ENCODE measurements at places on chromosomes 1 and 21.
A peak's percentile ranks its signal among the peaks of the same experiment; 100 is the strongest.

DNA sequence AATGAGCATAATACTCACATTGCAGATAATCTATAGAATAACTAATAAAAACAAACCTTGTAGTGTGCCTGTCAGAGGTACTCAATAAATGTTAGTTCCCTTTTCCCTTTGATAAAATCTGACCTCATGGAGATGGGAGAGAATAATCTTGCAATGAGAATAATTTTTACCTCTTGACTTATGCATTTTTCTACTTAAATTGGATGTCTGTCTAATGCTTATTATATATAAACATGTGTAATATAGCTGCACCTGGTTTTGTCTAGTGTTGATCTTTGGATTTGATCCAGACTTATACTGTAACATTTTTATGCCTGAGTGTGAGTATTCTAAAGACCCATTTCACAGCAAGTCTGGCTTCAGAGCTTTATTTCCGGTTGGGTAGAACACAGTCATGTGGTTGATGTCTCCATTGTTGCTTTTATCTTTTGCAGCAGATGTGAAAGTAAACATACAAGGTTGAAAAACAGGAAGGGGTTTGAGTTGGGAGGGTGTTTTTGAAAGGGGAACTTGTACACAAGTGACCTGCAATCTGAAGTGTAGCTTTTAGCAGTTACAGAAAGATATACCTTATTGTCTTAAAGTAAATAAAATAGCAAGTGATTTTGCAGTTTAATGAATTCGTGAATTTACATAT lies 12.4 kb downstream of the EPB41 start:
- no peak for DNase-seq

- DNase-seq: no peak
These were observed 21.4 kb downstream of the SPSB1 start for GRCh38 chr1:9314111-9314510.

- DNase-seq: no peak
These were observed 26.4 kb upstream of the RGS16 start for GRCh38 chr1:182630586-182630985.

DNA sequence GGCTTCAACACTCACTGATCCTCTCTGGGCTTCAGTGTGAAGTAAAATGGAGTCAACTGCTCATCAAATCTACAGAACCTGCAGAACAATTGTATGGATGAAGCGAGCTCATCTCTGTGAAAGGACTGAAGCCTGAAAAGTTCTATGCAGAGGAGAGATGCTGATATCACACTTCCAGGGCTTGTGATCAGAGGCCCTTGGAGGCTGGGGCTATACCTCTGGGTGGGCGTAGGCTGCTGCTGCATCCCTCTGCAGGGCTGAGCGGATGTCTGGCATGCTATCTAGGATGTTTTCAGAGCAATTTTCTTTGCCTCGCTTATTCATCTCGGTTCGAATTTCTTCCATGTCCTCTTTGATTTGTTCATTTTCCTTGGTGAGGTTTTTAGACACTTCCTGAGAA lies 17.6 kb downstream of the OLFML2B start:
- no peak for DNase-seq

GRCh38 chr1:187041104-187041503 lies 212.4 kb downstream of the PLA2G4A start:
- DNase-seq: no peak

- DNase-seq: no peak
These were observed 27.8 kb upstream of the CYP4A11 start for GRCh38 chr1:46969014-46969619.

DNA sequence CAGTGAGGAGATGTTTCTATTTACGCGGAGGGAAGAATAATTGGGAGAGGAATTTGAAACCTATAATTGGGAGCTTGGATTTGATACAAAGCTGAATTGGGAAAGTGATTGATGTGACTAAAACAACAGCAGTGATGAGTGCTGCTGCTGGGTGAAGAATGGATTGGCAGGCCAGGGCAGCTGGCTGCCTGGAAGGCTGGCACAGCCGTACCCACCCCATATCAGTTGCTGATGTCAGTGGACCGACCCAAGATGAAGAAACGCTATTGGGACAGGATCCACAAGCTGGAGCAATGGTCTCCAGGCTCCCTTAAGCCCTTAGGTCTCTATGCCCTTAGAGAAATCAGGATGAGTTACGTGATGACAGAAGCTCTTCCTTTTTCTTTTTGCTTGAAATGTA lies 47.4 kb downstream of the GRIK1 start:
- DNase-seq: no peak

GRCh38 chr1:76547916-76548315 lies 319.4 kb upstream of the ST6GALNAC5 start:
- DNase-seq: no peak

GRCh38 chr1:201703621-201704438 lies 125.1 kb upstream of the IPO9 start:
- DNase-seq: peak; percentile 83

DNA sequence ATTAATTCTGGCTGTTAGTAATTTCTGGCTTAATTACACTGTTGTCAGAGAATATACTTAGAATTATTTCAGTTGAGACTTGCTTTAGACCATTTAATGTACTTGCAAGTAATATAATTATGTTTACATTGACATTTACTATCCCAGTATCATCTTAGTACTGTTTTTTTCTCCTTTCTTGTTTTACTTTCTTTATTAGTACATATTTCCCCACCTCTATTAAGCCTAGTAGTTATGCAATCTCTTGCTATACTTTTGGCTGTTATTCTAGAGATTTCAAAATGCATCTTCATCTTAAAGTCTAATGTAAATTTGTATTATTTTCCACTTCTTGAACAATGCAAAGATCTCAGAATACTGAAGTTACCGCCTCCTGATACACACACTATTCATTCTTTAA lies 24.4 kb downstream of the BRWD1 start:
- DNase-seq: no peak

DNA sequence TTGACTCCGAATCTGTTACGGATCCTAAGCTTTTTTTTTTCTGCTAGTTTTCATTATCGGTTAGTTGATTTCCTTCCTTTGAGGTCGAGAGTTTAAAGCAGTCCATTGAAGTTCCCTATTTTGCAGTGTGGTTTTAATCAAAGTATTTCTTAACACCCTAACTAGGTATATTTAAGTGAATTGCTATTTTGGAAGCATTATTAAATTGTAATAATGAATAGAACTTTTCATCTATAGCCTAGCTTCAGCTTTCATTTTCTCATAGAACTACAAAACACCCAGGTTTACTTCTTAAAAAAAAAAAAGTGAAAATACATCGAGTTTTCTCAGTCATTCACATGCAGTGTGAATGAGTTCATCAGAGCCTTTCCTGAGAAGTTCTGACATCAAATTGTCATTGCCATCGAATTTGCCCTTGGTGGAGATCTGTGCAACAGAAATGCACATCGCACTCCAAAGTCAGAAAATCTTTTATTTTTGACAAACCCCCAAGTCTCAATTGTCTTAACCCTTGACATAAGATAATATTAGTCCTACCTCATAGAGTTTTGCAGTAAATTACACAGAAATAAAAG lies 1.1 kb upstream of the LBR start:
- no peak for DNase-seq

DNA sequence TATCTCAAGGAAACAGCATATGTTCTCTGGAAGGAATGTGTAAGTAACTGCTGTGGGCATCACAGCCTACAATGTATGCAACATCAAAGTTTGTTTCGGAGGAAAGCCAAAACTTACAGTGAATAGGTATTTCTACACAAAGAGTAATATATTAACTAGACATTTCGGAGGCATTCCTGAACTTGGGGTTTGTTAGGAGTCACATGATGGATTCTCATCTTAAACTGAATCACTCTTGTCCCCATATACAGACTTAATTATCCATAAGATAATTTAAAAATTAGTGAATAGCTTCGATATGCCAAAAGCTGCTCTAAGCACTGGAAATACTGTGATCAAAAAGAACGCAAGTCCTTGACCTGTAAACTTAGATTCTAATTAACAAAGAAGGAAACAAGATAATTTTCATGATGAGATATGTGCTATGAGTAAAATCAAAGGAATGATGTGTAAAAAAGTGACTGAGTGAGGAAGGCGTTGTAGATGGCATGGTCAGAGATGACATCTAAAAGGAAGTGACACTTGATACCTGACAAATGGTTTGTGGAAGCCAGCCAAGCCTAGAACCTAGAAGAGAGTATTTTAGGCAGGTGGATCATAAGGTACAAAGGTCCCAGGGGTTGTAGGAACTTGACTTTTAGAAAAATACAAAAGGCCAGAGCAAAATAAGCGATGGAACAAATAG lies 273.1 kb downstream of the MRPL39 start:
- no peak for DNase-seq

GRCh38 chr1:185474440-185475149 lies 157.6 kb upstream of the IVNS1ABP start:
- DNase-seq: no peak

DNA sequence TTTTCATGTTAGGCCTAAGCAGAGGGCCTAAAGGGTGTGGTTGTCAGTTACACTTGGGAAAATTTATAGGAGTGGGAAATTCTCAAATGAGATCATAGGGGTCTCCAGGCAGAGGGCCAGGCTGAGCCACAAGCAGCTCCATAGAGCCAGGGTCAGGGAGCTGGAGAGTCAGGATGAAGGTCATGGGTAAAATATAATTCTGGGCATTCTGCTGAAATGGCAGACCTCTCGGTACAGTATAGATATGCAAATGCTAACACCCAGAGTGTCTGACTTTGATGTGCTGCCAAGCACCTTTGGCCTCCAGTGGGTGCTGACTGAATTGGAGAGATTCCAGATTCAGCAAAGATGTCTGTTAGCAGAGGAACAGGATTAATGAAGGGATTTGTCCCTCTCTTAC lies 40.1 kb downstream of the DNM3 start:
- DNase-seq: no peak

GRCh38 chr1:151958959-151959358 lies 34.7 kb downstream of the S100A10 start:
- no peak for DNase-seq

DNA sequence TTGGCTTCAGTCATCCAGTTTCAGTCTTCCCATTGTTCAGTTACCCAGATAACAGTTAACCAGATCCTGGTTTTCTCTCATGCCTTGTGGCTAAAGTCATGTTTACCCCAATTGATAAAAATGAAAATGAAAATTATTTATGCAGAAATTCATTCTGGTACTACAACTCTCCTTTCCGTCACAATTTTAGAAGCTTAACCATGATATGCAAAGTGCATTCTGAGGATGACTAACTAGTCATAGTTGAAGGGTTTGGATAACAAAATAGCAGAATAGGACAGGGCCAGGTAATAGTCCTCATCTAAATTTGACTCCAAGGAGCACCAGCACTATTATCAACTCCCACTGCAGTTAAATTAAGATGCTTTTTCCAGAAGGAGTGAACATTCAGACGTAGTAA lies 94.7 kb downstream of the NTMT2 start:
- DNase-seq: no peak

- no peak for DNase-seq
These were observed 713 bp upstream of the HMGCL start for GRCh38 chr1:23825762-23826522.

GRCh38 chr1:31799196-31799894 lies 16.5 kb downstream of the SPOCD1 start:
- DNase-seq: no peak

DNA sequence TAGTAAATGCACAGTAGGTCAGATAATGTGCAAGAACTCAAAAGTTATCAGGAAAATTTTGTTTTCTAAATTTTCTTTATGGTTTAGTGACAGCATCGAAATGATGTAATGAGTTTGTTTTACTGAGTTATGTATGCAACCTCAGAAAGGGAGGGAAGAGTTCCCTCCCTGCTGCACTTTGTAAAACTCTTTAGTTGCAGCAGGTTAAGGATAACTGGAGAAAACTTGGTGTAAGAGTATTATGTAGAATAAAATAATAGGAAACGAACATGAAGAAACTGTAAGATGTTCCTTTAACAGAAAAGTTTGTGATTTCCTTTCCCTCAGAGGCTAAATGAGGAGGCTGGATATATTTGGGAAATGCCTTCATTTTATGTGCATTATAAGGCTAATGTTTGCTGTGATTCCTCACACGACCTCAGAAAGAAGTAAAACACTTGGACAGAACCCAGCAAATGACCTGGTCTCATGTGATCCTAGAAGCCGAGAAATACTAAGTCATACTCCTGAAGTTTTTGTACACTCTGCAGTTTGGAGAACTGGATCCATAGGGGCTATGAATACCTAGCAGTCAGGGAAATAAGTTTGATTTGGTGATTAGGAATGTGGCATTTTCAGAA lies 35.4 kb downstream of the ADGRL2 start:
- no peak for DNase-seq

Measured in AG08396 (cell line).